ENCODE measurements at places on chromosomes 4 and X.

DNA sequence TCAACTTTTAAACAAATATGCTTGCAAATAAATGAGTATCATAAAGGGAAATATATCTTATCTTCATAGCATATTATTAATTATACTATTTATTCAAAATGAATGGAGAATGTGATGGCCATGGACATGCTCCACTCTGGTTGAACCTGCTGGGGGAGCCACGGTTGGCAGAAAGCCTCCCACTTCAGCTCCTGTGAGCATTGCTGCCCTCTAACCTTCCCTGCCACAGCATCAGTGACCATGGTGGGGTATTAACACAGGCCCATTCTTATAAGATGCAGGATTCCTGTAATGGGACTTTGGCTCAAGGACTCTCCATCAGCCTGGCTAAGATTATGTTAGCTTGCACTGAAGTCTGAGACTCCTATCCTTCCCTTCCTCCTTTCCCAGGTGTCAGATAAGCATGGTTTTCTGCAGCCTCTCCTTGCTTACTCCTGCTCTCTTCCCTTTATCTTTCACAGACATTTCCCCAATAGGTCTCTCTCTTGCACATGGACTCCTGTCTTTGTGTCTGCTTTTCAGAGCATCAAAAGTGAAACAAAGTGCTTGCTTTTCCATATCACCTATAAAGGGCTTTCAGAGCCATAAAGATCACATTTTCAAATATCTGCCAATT lies 4.9 kb upstream of the ABRAXAS1 start:
- no peak for DNase-seq

DNA sequence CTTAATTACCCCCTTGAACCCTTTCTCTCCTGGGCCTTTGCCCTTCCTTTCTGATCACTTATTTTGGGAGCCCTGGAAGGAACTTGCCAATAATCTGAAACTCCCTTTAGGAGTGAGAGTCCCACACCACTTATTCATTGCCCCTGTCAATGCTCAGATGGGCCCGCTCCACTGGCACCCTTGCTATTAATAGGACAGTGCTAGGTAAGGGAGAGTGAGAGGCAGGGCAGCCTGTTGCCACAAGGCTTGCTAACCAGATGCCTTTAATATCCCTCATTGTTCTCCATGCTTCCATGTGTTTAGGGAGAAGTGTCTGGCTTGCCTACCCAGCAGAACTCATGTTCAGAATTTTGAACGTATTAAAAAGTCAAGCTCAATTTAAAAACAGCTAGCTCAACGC lies 1.7 kb upstream of the NHS start:
- DNase-seq: no peak

- DNase-seq: no peak
Observed at GRCh38 chr4:150141756-150142155, 63.5 kb downstream of the DCLK2 start.

- no peak for DNase-seq
Observed at GRCh38 chr4:176261018-176261417, 8.0 kb downstream of the ASB5 start.

GRCh38 chrX:13279279-13280018 lies 40.4 kb downstream of the ATXN3L start:
- DNase-seq: no peak

- no peak for DNase-seq
Observed at GRCh38 chr4:158958489-158959270, 144.2 kb upstream of the RAPGEF2 start.

GRCh38 chrX:100863326-100863864 lies 10.8 kb downstream of the NOX1 start:
- no peak for DNase-seq

DNA sequence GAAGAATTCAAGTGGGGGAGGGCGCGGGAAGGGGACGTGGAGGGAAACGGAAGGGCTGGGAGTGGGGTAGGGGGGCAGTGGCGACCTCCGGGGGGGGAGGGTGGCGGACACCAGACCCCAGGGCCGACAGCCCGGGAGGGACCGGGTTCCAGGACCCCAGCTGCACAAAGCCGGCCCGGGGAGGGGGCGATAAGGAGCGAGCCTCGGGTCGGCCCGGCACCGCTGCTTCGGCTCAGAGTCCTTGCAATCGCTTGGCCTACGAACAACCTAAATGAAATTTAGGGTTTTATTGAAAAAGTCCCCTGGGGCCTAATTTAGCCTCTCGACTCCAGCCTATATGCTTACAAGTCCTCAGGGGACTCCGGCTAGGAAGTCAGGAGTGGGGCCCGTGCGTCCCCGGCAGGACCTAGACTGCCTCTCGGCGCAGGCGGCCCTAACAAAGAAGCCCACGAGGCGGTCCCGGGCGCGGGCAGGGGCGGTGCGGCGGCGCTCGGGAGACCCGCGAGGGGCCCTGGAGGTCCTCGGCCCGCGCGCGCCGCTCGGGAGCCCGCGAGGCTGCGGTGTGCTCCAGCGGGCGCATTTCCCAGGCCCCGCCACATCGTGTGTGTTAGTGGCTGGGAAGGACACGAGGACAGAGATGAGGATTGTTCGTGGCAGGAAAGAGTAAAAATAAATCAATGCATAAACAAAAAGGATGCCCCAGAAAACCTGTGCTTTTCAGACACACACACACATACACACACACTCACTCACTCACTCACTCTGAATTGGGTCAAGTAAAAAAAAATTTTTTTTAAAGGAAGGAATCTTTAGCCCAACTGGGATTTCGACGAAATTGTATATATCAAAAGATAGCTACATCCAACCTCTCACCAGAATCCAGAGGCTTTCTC lies 70.0 kb downstream of the MGST2 start:
- no peak for DNase-seq

DNA sequence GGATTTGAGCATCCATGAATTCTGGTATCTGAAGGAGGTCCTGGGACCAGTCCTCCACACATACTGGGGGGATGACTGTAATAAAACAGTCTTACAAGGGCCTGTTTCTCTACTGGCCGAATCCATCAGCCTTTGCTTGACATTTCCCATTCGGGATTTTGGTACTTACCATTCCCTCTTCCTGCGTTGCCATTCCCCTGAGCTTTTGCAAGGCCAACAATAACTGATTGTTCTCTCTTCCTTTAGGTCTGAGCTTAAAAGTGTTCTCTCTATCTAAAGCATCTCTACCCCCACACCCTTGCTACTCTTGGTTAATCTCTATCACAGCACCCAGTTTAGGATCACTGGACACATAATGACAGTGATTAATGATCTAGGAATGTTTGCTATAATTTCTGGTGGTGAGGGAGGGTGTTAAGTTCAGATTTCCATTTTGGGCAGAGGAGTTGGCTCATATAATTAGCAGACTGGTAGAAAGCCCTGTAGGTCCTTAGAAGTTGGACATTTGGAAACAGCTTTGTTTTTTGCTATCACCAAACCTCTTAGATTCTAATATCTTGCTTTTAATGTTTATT lies 29.4 kb downstream of the TMA16 start:
- DNase-seq: no peak
